ENCODE measurements at places on chromosomes 4 and X.

DNA sequence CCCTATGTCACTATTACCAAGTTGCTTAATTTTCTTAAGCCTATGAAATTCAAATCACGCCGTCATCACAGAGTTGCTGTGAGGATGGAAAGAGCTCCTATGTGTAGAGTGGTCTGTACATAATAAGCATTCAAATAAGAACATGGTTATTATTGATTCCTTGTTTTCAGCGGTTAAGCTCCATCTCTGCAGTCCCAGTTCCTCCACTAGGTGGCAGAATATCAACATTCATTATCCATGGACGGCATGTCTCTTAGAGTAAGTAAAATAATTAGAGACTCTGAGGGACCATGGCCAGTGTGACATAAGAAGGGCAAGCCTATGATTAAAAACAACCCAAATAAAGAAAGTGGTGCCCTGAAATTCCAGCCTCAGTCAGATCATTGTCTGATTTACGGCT, 132.5 kb upstream of the NHS start:
- DNase-seq: peak; percentile 35

DNA sequence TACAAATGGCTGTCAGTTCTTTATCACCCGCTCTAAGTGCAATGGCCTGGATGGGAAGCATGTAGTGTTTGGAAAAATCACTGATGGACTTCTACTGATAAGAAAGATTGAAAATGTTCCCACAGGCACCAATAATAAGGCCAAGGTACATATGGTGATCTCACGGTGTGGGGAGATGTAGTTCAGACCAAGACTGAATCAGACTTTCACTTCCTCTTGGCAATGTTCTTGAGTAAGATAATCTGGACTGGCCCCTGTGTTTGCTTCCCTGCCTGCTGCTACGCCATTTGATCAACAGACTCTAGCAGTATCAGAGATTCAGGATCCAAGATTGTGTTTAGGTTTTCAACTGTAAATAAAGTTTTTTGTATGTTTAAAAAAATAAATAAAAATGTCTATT, 682.2 kb upstream of the AMOT start:
- DNase-seq: no peak

DNA sequence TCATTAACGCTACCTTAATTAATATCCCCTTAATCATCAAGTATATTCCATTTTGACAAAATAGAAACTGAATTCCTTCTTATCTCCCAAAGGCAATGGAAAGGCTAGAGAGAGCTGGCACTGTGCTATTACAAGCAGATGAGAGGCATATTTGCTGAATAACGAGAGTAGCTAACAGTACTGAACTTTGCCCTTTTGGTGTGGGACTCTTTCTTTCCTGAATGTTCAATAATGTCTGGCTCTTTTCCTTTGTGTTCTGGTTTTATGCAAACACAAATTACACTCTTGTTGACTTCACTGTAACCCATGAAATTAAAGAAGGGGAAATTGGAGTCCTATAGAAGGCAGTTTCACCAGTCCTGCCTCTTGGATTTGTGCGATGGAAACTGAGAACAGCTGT, 63.5 kb downstream of the SHROOM3 start:
- DNase-seq: no peak

GRCh38 chrX:331151-331824, 12.7 kb upstream of the GTPBP6 start:
- no peak for DNase-seq

DNA sequence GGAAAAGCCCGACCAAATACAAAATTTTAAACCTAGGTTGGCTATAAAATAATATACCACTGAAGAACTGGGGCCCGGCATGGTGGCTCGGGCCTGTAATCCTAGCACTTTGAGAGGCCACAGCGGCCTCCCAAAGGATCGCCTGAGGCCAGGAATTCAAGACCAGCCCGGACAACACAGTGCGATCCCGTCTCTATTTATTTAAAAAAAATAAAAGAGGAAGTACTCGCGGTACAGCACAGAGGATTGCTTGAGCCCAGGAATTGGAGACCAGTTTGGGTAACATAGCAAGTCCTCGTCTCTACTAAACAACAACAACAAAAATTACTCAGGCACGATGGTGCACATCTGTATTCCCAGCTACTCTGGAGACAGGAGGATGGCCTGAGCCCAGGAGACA, 44.8 kb upstream of the CDKN2AIP start:
- DNase-seq: no peak

GRCh38 chrX:1334854-1335253, 1.7 kb upstream of the IL3RA start:
- no peak for DNase-seq

GRCh38 chr4:10175626-10176025, 59.0 kb upstream of the WDR1 start:
- DNase-seq: no peak

- DNase-seq: no peak
These were observed 30.4 kb upstream of the TMSB15A start for GRCh38 chrX:102546828-102547493.

- DNase-seq: no peak
These were observed 136.6 kb downstream of the NWD2 start for GRCh38 chr4:37381040-37381668.

DNA sequence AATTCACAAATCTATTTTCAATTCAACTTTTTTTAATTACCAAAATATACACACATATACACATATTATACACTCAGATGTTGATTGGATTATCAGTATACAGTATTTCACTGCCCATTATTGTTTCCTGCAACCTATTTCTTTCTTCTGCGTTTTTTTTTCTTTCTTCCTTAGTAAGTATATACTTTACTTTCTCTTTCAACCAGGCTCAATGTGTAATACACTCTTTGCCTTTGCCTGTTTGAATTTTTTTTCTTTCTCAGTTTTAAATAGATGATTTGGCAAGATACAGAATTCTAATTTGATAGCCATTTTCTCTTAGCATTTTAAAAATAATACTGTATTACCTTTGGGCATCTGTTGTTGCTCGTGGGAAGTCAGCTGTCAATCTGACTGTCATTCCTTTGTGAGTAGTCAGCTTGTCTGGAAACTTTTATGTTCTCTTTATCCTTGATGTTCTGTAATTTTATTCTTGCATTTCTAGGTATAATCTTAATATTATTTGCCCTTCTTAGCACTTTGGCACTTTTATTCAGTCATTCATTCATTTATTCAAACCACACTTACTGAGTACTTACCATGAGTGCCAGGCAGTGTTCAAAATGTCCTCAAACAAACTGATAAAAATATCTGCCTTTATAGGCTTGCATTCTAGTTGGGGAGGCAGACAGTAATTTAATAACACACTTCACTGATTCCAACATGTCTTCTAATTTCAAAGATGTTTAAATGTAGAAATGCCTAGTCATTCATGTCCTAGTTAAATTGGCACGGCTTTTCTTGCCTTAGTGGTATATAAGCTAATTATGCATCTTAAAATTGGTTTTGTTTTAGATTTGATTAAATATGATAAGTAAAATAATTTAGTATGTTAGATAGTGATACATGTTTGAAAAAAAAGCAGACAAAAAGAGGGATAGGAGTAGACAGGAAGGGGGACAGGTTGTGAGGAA, 3.7 kb downstream of the USP38 start:
- no peak for DNase-seq

- DNase-seq: no peak
These were observed 55.8 kb downstream of the MAP9 start for GRCh38 chr4:155321006-155321405.

GRCh38 chr4:170281027-170281426, 191.3 kb upstream of the AADAT start:
- DNase-seq: no peak

GRCh38 chr4:84614891-84615290, 32.0 kb downstream of the CDS1 start:
- no peak for DNase-seq

DNA sequence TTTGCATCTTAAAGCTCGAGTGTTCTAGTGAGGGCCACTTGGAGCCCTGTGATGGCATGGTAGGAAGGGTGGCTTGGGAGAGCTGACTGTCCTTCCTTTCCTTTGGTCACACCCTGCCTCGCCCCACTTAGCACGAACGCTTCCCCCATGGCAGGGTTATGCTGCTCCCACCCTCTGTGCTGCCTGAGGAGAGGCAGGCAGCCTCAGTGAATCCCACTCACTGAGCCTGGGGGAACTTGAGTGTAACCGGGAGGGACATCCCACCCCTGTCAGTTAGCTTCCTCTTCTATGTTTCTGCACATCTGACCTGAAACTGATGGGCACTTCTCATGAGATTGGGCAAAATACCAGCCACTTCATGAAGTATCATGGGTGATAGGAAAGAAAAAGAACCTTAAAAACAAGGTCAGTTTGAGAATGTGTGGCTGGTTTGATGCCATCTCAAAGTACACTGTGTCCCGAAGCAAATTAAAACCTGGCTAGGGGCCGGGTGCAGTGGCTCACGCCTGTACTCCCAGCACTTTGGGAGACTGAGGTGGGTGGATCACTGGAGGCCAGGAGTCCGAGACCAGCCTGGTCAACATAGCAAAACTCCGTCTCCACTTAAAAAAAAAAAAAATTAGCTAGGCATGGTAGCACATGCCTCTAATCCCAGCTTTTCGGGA, 10.1 kb downstream of the TKTL1 start:
- DNase-seq: no peak

All from head of caudate nucleus (tissue), 42 donors.